T-cell (primary cell): ENCODE measurements at places on chromosomes 6 and 20.

DNA sequence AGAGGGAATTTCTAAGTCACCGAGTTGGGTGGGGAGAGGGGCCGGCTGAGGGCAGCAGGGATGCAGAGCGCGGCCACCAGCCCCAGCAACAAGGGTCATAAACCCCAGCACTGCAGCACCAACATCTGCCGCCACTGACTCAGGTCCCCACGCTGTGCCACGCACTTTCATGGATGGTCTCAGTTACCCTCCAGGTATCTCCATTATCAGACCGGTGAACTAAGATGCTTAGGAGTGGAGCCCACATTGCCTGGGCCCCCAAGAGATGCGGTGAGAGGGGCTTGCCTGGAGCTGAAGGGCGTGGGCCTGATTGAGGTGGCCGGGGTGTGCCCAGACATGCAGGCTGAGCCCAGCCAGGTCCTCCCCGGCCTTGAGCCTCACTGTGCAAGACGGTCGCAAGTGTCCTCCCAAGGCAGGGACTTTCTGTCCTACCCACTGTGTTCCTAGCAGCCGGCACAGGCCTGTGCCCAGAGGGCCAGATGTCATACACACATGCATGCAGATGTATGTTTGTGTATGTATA lies 19.3 kb downstream of the RBM38 start:
- no peak for DNase-seq

DNA sequence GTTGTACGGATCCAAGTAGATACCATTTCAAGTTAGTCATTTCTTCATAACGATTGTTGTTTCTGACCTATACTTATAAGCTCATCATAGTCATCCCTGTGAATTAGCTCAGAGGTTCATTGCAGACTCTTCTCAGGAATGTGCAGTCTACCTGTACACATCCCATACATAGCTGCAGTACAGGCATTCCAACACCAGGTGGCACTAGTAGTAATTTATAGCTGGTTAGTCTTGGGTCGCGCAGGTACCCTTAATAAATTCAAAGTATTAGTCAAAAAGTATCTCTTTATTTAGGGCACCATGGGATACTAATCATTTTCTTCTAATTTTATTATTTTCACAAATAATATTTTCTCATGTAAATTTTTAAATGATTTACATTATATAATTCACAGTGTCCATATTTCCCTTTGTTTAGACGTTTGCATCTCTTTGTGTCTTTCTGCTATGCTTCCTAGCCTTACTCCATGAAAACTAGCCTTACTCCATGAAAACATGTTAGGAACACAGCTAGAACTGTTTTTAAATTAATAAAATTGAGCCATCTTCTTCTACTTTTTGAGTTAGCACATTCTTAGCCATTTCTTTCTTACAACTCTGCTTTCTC lies 128.6 kb upstream of the FAM83B start:
- DNase-seq, result no peak

DNA sequence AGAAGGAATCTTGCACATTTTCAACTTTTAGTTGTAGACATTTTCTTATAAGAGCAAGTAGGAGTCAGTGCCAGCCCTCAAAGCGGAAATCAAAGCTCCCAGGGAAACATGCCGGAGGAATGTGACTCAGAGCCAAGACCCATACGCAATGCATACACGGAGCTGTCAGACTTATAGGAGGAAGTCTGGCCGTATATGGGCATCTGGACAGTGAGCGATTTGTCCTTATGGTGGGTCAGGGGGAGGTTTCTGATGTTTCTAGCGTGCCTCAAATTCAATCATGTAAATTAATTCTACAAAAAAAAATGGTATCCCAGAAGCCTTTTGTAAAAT lies 3.6 kb upstream of the CCN2 start:
- DNase-seq, result no peak

GRCh38 chr20:6121504-6121903 lies 1.3 kb downstream of the FERMT1 start:
- DNase-seq, result no peak

DNA sequence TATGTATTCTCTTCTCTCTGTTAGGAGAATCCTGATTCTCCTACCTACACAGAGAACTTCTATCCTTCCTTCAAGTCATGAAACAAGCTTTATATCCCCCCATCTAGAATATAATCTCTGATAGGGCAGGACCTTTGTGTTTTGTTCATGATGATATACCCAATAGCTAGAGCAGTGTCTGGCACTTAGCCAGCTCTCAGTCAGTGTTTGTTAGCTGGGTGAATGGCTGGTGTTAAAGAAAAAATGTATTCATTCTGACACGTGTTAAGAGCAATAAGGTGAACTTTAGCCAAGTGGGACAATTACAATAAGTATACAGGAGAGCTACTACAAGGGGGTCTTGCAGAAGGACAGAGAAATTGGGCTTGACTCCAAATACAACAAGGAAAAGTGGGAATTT lies 34.3 kb upstream of the TNFRSF21 start:
- DNase-seq, result no peak

DNA sequence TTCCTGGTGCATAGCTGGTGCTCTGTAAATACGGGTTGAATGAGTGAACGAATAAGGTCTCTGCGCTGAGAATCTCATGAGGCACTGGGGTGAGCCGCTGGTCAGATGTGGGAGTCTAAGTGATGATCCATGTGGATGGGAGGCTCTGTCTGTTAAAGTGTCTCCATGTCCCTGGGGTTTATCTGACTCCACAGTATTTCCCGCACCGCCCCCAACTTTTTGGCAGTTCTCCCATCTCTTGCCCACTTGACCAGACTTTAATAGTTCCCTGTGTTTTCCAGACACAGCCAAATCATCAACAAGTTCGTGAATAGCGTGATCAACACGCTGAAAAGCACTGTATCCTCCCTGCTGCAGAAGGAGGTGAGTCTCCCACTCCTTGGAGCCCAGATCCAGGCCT lies 9.9 kb downstream of the BPIFA2 start:
- DNase-seq, result no peak

GRCh38 chr6:50816115-50816675 lies 2.5 kb upstream of the TFAP2B start:
- DNase-seq, result peak; percentile 22

GRCh38 chr6:168133687-168134559 lies 54.9 kb upstream of the FRMD1 start:
- no peak for DNase-seq

- no peak for DNase-seq
These were observed 571 bp upstream of the EEF1A2 start for GRCh38 chr20:63499338-63499969.

DNA sequence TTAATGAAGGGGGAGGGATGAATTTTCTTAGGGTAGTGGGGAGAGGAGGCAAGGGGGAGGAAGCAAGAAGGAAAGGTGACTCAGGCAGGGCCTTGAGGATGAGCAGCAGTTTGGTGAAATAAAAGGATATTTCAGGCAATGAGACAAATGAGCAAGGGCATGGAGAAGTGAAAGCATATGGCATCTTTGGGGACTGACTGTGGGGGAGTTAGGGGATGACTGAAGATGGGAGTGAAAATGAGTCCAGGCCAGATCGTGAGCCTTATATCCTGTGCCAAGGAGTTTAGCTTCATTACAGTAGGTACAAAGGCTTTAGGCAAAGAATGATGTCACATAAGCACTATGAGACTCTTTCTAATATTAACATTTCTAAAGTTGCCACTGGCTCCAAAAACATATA lies 51.9 kb downstream of the ILRUN start:
- no peak for DNase-seq

GRCh38 chr6:117280922-117281321 lies 15.6 kb downstream of the VGLL2 start:
- DNase-seq, result no peak

DNA sequence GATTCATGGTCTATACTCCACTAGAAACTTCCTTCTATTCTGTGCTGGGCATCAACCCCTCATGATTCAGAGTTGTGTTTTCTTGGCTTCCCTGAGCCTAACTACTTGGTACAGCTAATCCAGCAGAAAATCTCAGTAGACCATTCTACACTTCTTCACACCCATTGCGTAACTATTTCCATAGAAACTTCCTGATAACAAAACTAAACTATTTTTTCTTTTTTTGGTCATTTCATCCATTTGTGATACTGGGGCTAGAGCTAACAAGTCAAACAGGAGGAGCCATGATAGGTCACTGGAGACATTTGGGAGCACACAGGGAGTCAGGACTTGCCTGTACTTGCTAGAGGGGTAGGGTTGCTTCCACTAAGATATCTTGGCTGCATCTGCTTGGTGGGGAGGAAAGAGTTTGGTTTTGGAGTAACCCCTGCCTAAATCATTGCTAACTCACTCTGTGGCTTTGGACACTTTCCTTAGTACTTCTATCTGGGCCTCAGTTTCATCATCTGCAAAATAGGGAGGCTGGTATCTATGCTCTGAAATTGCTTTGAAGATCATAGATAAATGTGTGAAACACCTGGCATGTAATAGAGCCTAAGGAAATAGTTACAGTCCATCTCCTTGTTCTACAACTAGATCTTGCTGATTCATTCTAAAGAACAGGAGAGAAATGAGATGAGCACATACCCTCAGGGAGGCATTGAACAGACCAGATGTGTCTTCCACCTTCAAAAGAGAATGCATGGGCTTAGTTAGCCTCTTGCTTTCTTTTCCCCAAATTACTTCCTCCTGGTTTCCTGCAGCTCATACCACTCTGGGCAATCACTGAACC lies 127.9 kb upstream of the ADGRF1 start:
- DNase-seq, result no peak

DNA sequence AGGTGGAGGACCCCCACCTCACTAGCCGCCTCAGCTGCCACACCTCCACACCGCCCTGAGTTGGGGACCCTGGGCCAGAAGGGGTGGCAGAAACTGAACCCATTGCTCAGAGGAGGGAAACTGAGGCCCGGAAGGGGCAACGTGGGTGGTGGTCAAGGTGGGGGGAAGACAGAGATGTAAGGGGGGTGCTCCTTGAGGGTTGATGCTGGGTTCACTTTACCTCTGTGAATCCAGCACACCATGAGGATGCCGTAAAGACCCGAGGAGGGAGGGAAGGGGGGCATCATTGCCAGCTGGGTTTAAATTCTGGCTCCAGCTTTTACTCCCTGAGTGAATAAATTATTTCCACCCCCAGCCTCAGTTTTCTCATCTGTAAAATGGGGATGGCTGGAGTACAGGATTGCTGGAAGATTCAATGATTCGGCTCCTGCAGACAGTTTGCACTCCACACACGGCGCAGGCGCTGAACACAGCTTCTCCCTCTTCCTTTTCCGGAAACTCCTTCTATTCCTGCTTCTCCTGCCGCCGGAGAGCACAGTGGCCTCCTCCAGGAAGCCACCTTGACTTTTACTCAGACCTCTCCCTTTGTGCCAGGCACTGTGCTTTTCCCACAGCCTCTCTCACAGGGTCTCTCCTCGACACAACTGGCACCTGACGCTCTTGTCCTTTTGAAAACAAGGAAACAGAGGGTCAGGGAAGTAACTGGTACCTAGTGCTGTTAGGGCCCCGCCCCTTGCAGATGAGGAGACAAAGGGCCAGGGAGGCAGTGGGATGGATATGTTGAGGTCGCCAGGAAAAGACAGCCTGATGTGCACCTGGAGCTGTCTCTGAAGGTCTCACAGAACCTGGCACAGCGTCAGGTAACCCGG lies 59.4 kb downstream of the UBE2V1 start:
- DNase-seq, result no peak

DNA sequence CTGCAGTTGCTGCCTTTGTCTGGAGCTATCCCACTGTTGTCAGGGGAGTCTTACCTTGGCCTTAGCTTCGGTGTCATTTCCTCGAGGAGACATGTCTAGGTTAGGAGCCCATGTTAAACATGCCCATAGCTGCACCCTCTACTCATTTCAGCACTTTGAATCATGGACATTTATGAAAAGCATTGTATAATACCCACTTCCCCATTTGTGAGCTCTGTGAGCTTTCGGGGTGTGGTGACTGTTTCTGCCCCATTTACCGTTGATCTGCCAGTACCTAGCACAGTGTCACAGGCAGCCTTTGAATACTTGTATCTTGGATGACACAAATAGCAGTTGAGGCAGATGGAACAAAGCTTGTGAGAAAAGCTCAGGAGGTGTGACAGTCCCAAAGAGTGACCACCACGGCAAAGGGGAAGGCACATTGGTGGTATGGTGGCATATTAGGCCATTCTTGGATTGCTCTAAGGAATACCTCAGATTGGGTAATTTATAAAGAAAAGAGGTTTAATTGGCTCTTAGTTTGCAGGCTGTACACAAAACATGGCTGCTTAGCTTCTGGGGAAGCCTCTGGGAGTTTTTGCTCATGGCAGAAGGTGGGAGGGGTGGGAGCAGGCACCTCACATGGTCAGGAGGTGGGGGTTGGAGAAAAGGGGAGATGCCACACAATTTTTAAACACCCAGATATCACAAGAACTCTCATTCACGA lies 42.0 kb downstream of the JARID2 start:
- DNase-seq, result no peak

DNA sequence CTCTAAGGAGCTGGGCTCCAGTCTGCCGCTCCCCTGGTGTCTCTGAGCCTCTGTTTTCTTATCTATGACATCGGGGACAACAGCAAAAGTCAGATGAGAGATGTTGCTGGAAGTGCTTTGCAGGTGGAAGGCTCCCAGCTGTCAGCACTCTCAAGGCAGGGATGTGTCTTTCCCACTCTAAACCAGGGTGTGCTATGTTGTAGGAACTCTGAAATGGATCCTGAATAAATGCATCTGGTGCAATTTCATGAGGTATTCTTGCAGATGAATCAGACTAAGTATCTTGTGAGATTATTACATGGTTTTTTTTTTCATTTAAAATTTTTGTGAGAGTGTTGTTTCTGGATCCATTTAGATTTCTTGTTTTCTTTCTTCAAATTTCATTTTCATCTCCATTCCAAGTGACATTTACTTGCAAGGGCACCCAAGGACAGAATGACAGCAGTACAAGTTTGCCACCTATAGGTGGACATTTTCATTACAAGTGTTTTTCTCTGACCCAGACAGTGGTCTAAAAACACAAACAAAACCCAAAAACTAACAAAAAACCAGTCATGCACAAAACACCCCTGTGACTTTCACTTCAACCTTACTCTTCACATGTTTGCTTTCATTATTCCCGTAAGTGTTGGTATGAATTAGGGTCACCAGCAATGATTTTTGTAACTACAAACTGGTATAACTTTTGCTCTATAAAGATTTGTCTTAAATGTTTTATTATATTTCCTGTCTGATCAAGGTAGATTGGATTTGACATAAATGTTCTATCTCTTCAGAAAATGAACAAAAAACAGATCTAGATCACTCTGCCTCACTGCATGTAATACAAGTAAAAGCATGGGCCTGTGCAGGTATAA lies 14.7 kb upstream of the SIM1 start:
- no peak for DNase-seq

- no peak for DNase-seq
These were observed 129.3 kb upstream of the SYNCRIP start for GRCh38 chr6:85771925-85772430.

- no peak for DNase-seq
These were observed 34.9 kb upstream of the THBS2 start for GRCh38 chr6:169288591-169288990.

GRCh38 chr20:37902504-37903313 lies at the start of gene VSTM2L:
Gene VSTM2L, plus strand, starts transcription at chr20:37903127. Its CDS starts 224 bp downstream, at chr20:37903351.
- no peak for DNase-seq
